ENCODE measurements at places on chromosomes 5 and 9.

DNA sequence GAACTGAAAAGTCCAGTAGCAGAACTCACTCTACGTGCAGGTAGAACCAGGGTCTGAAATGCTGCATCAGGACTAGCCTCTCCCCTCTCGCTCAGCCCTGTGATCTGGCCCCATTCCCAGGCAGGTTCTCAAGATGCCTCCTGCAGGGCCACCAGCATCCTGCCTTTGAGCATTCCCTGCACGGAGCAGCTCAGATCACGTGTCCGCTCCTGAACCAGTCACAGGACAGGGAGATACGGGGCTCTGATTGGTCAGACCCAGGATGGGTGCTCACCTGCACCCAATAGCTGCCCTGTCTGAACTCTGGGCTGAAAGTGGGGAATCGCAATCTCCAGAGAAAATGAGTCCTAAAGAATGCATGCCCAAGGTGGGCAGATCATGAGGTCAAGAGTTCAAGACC lies 50.8 kb downstream of the NEURL1B start:
- DNase-seq, result no peak

GRCh38 chr9:118957585-118957984 lies 411.6 kb downstream of the BRINP1 start:
- no peak for DNase-seq

DNA sequence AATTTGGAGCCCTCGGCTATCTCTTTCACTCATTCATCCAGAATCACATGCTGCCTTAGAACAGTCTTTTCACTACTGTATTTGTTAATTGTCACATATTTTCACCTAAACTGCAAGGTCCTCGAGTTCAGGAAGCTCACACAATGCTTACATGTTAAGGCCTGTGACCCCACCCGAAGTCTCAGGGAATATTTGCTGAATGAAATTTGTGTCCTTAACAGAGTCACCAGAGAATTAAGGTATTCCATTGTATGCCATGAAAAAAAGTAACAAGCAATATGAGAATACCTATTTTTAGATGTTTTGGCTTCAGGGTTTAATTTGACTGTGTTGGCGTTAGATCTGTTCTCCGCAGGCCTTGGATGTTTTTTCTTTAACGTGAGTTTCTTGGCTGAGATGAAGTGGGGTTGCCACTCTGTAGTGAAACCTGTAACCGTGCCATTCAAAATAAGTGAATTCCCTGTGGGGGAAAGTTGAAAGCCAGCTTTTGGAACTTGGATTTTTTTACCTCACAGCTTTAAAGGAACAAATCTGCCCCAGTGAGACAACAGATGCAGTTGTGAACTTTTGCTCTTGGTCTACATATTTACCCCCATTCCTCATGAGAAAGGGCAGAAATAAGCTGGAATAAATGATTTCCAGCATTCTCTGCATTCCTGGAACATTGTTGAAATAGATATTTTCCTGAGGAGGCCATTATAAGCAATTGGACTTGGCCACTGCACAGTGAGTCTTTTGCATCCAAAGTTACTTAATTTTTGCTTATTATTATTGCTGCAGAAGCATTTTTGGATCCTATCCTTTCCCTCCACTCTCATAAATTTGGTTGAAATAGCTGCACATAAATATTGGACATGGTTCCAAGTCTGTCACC lies 35.9 kb upstream of the FBP1 start:
- peak; percentile 39 for DNase-seq

DNA sequence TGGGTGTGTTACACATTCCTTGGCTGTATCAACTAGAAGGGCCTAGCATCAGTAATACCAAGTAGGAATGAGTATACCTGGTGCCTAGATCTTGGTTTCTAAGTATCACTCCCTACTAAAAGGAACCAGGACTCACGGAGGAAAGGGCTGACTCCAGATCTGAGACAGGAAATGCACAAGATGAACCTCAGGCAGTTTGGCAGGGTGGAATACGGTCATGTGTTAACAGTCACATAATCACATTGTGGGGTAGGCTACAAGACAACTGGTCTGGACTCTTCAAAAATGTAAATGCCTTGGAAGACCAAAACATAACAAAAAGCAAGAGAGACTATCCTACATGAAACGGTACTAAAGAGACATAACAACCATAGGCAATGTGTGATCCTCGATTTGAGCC lies 158.8 kb downstream of the CRB2 start:
- no peak for DNase-seq

GRCh38 chr5:155024015-155024414 lies 10.5 kb downstream of the KIF4B start:
- no peak for DNase-seq

All from stromal cell of bone marrow (primary cell).